ENCODE measurements at places on chromosomes 3 and 15.

DNA sequence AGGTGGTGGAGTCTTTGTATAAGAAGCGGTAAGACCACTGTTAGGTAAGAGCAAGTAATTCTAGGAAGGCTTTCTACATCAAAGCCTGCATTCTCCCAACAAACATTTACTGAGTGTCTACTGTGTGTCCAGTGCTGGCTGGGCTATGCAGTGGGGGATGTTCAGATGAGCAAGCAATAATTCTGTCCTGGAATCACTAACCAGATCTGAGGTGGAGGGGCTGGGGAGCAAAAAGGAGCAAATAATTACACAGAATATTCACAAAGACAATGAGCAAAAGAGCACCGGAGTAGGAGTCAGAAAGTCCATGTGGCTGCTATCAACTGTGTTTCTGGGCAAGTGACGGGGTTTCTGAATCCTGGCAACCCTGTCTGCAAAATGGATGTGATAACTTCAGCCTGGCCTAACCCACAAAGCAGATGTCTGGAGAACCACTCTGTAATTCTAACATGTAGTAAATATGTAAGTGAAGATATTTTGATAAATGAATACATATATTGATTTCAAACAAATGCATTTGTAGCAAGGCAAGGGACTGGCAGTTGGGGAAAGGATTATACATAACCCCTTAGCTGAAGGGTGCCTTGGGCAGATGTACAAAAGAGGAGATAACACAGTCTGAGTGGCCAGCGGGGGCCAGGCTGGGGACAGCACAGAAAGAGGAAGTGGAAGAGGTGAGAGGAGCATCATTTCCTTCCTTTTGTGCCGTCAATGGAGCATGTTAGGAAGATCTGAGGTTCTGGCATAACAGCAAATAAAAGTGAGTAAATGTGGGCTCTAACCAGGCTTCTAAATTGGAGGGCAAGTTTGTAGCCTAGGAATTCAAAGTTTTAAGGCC is 28.8 kb downstream of the CYP8B1 start:
- DNase-seq: no peak

GRCh38 chr3:76310089-76310488 is 524.7 kb upstream of the ZNF717 start:
- DNase-seq: no peak

DNA sequence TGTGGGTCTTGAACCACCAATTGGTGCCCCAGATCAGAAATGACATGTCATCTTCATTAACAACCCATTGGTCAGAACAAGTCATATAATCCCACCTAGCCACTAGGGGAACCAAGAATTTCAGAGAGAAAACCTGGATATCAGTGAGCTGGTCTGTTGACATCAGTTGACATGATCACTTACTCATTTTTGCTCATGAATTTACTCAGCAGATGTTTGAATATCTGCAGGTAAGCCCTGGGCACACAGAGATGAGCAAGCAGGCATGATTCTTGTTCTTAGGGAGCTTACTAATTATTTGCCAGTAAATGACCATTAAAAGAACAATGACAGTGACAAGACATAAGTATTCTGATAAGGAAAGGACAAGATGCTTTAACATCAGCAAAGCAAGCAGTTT is 64.3 kb upstream of the PLCL2 start:
- no peak for DNase-seq

GRCh38 chr15:77446840-77447390 is 26.2 kb downstream of the HMG20A start:
- DNase-seq: no peak

DNA sequence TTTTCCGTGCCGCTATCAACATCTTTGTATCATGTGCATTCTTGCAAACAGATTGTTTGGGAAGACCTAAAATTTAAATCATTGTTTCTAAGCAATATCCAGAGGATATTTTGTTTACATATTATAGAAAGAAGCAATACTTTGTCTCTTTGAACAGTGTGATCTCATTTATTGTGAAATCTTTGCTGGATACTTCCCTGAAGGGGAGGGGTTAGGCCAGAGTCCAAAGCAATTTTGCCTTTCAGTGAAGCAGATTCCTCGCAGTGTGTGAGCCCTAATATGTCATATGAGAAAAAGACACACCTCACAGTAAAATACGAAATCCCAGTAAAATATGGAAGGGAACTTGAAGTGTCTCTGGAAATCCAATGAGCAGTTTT is 158.7 kb upstream of the SLCO3A1 start:
- DNase-seq: no peak

Data from NT2/D1 (cell line).